SJSA1 (cell line): ENCODE measurements at places on chromosomes 7 and 10. TPM values are rescaled to one million over a fixed set of nuclear protein-coding genes. Genes with fewer than 3 reads are reported as not detected.

Gene SPOCK2
- not detected in 2 replicates for total RNA-seq

Gene SRGN
- total RNA-seq, result 232 and 251 TPM in 2 replicates

Gene EIF3B
- 192 and 199 TPM in 2 replicates for total RNA-seq

Gene NPC1L1
- not detected in 2 replicates for total RNA-seq

Gene DYNC1I1
- 3.9 and 6.2 TPM in 2 replicates for total RNA-seq

Gene FAM131B
- total RNA-seq, result 0.16 and 0.41 TPM in 2 replicates

DNA sequence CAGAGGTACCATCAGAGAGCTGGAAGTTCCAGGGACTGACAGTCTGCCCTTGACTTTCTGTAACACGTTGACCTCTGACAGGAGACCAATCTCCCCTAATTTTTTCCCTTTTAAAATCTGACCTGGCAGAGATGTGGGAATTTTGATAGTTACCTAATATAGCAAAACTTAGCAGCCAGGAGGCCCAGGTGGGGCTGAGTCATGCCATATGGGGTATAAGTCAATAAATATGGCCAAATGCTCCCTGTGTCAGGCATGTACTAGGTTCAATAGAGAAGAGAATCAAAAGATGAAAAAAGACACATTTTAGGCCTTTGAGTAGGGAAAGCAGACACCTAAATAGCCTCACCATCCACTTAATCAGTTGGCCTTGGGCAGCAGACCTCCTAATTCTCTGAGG, 6.1 kb upstream of the GRK5 start:
- no peaks in the 10 kb centered on the region for H3K27me3 ChIP-seq
- DNase-seq, result no peak
- H3K4me3 ChIP-seq, result no peak overlapping the region
- no peaks in the 10 kb centered on the region for H3K36me3 ChIP-seq
- peaks cover 34% of the 10 kb centered on the region for H3K4me1 ChIP-seq
- H3K27ac ChIP-seq, result no peak overlapping the region

DNA sequence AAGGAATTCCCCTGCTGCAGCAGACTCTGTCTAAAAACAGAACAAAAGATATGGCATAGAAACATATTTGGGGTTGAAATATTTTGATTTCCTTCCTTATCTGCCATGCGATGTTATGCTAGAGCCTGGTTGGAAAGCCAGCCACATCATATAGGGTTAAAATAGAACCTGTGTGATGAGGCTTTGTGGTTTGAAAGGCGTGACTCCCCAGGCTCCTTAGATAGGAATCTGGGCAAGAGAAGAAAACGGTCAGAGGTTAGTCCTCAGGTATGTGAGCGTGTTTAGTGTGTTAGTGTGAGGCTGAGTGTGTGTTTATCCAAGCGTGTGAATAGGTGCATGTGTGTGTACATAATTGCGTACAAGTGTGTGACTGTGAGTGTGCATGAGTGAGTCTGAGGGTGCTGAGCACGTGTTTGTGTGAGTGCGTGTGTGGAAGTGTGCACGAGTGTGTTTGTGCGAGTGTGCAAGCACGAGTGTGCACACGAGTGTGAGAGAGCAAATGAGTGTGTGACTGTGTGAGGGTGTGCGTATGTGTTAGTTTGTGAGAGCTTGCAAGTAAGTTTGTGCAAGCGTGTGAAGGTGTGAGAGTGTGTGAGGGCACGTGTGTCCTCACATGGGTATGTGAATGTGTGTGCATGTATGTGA, 79.9 kb downstream of the COL26A1 start:
- H3K36me3 ChIP-seq, result no peaks in the 10 kb centered on the region
- no peaks in the 10 kb centered on the region for H3K4me1 ChIP-seq
- no peak overlapping the region for H3K4me3 ChIP-seq
- DNase-seq, result no peak
- H3K27me3 ChIP-seq, result peaks cover 16% of the 10 kb centered on the region

GRCh38 chr10:63155388-63156020, 22.4 kb downstream of the NRBF2 start:
- H3K36me3 ChIP-seq, result peaks cover 32% of the 10 kb centered on the region
- no peaks in the 10 kb centered on the region for H3K27me3 ChIP-seq
- DNase-seq, result no peak
- no peak overlapping the region for H3K27ac ChIP-seq
- H3K4me3 ChIP-seq, result no peak overlapping the region
- H3K4me1 ChIP-seq, result no peaks in the 10 kb centered on the region

- 0 out of 2 replicates have a peak overlapping the region, but pooled peaks have one; percentile 19 for H3K27ac ChIP-seq
- H3K4me1 ChIP-seq, result peaks cover 56% of the 10 kb centered on the region
- DNase-seq, result peak; percentile 22
Measured at GRCh38 chr10:79407423-79407796, 38.0 kb downstream of the ZCCHC24 start.

DNA sequence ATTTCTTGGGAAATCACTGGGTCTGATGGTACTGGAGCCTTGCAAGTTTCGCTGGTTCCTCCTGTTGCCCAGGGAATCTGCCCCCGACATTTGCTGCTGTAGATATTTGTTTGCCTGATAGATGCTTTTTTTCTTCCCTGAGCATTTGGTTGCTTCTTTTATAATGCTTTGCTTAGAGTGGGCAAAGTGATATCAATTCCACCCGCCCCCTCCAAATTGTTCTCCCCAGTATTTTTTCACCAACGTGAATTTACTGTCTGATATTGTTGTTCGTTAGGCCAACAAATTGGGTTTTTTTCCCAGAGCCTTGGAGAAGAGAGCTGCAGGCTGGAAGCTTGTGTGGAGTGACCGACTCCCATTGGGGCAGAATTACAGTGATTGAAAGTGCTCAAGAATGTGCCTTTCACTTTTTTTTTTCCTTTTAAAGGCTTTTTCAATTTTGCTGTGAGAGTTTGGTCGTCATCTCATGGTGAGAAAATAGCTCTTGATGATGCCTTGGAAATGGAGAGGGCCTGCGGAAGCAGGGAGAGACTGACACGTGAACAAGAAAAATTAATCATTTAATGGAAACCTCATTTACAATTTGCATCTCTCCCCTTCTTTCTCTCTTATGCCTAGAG, 2.5 kb downstream of the GRK5 start:
- H3K27ac ChIP-seq, result peak overlapping the region; percentile 80
- H3K4me1 ChIP-seq, result peaks cover 61% of the 10 kb centered on the region
- peaks cover 25% of the 10 kb centered on the region for H3K36me3 ChIP-seq
- H3K4me3 ChIP-seq, result peak overlapping the region; percentile 97
- DNase-seq, result no peak
- H3K27me3 ChIP-seq, result no peaks in the 10 kb centered on the region

DNA sequence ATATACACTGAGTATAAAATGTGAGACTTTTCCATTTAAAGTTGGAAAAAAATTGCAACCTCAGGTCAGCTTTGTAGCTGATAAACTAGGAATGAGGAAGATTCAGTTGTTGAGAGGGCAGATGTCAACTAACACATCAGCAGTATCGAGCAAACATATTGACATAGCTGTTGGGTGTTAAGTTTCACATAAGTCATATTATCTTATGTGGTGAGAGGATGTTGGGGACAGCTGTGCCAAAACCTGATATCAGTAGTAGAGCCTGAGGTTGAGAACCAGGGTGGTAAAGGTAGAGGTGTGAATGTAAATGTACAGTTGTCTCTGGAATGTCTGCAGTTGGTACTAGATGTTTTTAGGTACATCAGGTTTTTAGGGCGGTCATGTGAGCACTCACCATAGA, 5.0 kb downstream of the ZRANB1 start:
- H3K27ac ChIP-seq, result no peak overlapping the region
- H3K4me3 ChIP-seq, result no peak overlapping the region
- no peak for DNase-seq

- DNase-seq, result no peak
- no peaks in the 10 kb centered on the region for H3K36me3 ChIP-seq
- H3K27me3 ChIP-seq, result no peaks in the 10 kb centered on the region
- no peak overlapping the region for H3K4me3 ChIP-seq
- H3K27ac ChIP-seq, result no peak overlapping the region
Measured at GRCh38 chr10:120997756-120998155, 146.6 kb downstream of the WDR11 start.

GRCh38 chr10:10677479-10677878, 340.2 kb upstream of the CELF2 start:
- H3K36me3 ChIP-seq, result no peaks in the 10 kb centered on the region
- H3K27me3 ChIP-seq, result no peaks in the 10 kb centered on the region; the same call in 1 of the 2 replicates
- no peaks in the 10 kb centered on the region for H3K4me1 ChIP-seq

- no peak for DNase-seq
- no peaks in the 10 kb centered on the region for H3K27me3 ChIP-seq
- peaks cover 23% of the 10 kb centered on the region for H3K4me1 ChIP-seq
- H3K4me3 ChIP-seq, result peak overlapping the region; percentile 27
Measured at GRCh38 chr7:18494821-18495408, 634 bp upstream of the HDAC9 start.

GRCh38 chr7:34011017-34011695, 105.8 kb downstream of the BMPER start:
- H3K36me3 ChIP-seq, result no peaks in the 10 kb centered on the region
- H3K27ac ChIP-seq, result peak overlapping the region; percentile 51
- peaks cover 17% of the 10 kb centered on the region for H3K4me1 ChIP-seq
- H3K4me3 ChIP-seq, result no peak overlapping the region
- H3K27me3 ChIP-seq, result no peaks in the 10 kb centered on the region
- no peak for DNase-seq

DNA sequence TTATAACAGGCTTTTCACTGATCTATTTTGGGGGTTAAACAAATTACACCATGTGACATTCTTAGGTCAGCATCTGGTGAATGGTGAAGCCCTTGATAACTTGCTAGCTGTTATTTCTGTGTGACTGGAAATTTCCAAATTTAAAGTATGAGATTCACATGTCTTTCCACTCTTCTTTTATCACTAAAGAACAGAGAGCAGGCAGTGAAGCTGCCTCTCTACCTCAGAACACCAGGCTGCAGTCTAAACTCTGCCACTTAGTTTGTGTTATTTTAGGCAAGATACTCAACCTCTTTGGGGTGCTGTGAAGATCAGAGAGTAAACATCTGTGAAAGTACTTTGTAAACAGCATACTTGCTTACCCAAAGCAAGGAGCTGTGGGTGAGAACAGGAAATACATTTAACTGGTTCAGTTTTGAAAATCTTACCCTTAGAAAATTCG, 15.5 kb upstream of the SP4 start:
- DNase-seq, result no peak
- no peaks in the 10 kb centered on the region; the same call in 1 of the 2 replicates for H3K27me3 ChIP-seq
- no peak overlapping the region for H3K4me3 ChIP-seq

- 0 out of 2 replicates have a peak, but pooled peaks cover under 1% of the 10 kb centered on the region for H3K27me3 ChIP-seq
- peaks cover 6% of the 10 kb centered on the region; the same call in 1 of the 2 replicates for H3K4me1 ChIP-seq
- no peak overlapping the region for H3K27ac ChIP-seq
Measured at GRCh38 chr7:80124526-80125264, 9.9 kb upstream of the GNAI1 start.

GRCh38 chr10:52029628-52030027, 284.5 kb upstream of the DKK1 start:
- no peaks in the 10 kb centered on the region for H3K36me3 ChIP-seq
- no peak overlapping the region for H3K27ac ChIP-seq
- DNase-seq, result no peak
- no peak overlapping the region for H3K4me3 ChIP-seq
- H3K4me1 ChIP-seq, result no peaks in the 10 kb centered on the region

- no peak for DNase-seq
- H3K36me3 ChIP-seq, result no peaks in the 10 kb centered on the region
- no peak overlapping the region for H3K27ac ChIP-seq
Measured at GRCh38 chr7:78218051-78218450, 419.5 kb downstream of the PHTF2 start.

DNA sequence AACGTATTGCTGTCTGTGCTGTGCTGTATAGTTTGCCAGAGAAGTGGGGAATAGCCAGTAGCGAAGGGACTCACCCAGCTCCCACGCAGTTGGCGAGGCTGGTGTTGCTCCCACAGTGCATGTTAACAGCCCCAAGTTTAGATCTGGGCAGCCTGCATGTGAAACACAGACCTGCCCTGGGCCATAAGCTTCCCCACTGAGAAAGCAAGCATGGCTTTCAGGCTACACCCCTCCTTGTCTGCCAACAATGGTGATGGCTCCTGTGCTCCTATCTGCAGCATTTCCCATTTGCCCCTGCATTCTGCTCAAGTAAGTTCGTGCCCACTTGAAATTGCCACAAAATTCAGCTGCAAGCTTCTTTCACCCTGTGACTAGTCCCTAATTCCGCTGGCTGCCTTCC, 57.5 kb downstream of the IPMK start:
- no peak overlapping the region for H3K4me3 ChIP-seq
- no peak overlapping the region for H3K27ac ChIP-seq
- DNase-seq, result no peak
- peaks cover 9% of the 10 kb centered on the region for H3K36me3 ChIP-seq
- no peaks in the 10 kb centered on the region for H3K27me3 ChIP-seq

DNA sequence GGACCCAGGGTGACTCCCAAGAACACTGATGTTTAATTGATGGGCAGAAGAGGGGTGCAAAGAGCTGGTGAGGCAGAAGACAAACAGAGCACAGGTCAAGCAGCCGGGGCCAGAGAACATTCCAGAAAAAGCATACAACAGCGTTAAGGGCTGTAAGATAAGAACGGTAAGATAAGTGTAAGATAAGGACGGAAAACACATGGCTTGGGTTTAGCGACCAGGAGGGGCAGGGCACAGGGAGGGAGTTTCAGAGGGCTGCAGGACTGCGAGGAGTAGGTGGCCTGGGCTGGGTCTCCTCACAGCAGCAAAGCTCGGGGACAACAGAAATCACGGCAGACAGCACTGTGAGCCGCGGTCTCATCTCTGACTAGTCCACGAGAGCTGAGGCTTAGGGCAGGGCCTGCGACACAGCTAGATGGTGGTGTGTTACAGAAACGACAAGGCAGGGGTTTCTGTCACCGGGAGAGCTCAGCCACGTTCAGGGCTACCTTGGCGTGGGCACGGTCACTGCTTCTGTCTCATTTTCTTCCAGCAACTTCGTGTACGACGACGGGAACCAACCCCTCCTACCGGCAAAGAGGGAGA, 24.6 kb downstream of the BRI3 start:
- no peak for DNase-seq
- no peak overlapping the region for H3K4me3 ChIP-seq
- peaks cover 36% of the 10 kb centered on the region for H3K36me3 ChIP-seq
- H3K27ac ChIP-seq, result no peak overlapping the region
- no peaks in the 10 kb centered on the region for H3K4me1 ChIP-seq

DNA sequence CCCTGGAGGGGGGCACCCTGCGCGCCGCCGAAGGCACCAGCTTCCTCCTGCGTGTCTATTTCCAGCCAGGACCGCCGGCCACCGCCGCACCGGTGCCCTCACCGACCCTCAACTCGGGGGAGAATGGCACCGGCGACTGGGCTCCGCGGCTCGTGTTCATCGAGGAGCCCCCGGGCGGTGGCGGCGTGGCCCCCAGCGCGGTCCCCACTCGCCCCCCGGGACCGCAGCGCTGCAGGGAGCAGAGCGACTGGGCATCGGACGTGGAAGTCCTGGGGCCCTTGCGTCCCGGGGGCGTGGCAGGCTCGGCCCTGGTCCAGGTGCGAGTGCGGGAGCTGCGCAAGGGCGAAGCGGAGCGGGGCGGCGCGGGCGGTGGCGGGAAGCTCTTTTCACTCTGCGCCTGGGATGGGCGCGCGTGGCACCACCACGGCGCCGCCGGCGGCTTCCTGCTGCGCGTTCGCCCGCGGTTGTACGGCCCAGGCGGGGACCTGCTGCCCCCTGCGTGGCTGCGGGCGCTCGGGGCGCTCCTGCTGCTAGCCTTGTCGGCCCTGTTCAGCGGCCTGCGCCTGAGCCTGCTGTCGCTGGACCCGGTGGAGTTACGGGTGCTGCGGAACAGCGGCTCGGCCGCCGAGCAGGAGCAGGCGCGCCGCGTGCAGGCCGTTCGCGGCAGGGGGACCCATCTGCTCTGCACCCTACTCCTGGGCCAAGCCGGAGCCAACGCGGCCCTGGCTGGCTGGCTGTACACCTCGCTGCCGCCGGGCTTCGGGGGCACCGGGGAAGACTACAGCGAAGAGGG, 594 bp downstream of the CNNM1 start:
- no peaks in the 10 kb centered on the region for H3K36me3 ChIP-seq
- no peak overlapping the region for H3K27ac ChIP-seq
- peaks cover 13% of the 10 kb centered on the region for H3K4me1 ChIP-seq
- no peak for DNase-seq
- peaks cover 41% of the 10 kb centered on the region for H3K27me3 ChIP-seq
- peak overlapping the region; percentile 29 for H3K4me3 ChIP-seq

- H3K36me3 ChIP-seq, result no peaks in the 10 kb centered on the region
- no peak for DNase-seq
- no peak overlapping the region for H3K27ac ChIP-seq
Measured at GRCh38 chr10:121990015-121990677, 1.2 kb downstream of the TACC2 start.
